ENCODE measurements at places on chromosomes 1 and 21. TPM values are rescaled to one million over a fixed set of nuclear protein-coding genes. Genes with fewer than 3 reads are reported as not detected.

The HUNK gene
- total RNA-seq, result 1.2 TPM

The CCDC17 gene
- 0.19 TPM for total RNA-seq

The GPR37L1 gene
- total RNA-seq, result 0.14 TPM

The PGLYRP3 gene
- not detected for total RNA-seq

The NR1I3 gene
- total RNA-seq, result not detected

The FLG2 gene
- not detected for total RNA-seq

The TSPAN2 gene
- total RNA-seq, result 1.4 TPM

The GON4L gene
- total RNA-seq, result 15.5 TPM

The NDUFS5 gene
- 548 TPM for total RNA-seq

The PRELP gene
- not detected for total RNA-seq

The EFNA4 gene
- total RNA-seq, result 11.6 TPM
